ENCODE measurements at places on chromosomes 16 and 17. TPM values are rescaled to one million over a fixed set of nuclear protein-coding genes. Genes with fewer than 3 reads are reported as not detected.

- no peak for DNase-seq
These were observed 658.4 kb downstream of the TOX3 start for GRCh38 chr16:51888534-51888933.

- no peak for DNase-seq
These were observed 90.9 kb upstream of the PLCG2 start for GRCh38 chr16:81688182-81688581.

- DNase-seq = peak; percentile 52
These were observed 28.3 kb downstream of the ZNF276 start for GRCh38 chr16:89749637-89750036.

GRCh38 chr17:15265131-15265530, at the start of gene PMP22:
Gene PMP22, minus strand, starts transcription at chr17:15265326. Its CDS starts 4,599 bp downstream, at chr17:15260727.
- peak; percentile 65 for DNase-seq

DNA sequence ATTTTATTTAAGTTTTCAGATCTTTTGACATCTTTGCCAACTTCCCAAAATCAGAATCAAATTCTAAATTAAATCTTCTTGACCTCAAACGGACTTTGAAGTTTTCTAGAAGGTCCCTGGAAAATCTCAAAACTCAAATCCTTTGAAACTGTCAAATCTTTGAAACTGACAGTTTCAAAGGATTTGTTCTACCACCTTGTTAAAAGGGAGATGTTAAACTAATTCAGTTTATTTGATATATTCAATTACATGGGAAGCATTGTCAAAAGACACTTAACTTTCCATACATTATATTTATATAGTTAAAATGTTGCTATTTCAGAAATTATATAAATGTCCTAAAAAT, 3.4 kb upstream of the DPEP1 start:
- no peak for DNase-seq

GRCh38 chr16:8588682-8589056, 1.6 kb downstream of the TMEM114 start:
- DNase-seq = no peak

GRCh38 chr17:41937970-41938954, 7.8 kb downstream of the ODAD4 start:
- DNase-seq = peak; percentile 74

GRCh38 chr16:51538707-51539498, 387.8 kb upstream of the SALL1 start:
- no peak for DNase-seq

DNA sequence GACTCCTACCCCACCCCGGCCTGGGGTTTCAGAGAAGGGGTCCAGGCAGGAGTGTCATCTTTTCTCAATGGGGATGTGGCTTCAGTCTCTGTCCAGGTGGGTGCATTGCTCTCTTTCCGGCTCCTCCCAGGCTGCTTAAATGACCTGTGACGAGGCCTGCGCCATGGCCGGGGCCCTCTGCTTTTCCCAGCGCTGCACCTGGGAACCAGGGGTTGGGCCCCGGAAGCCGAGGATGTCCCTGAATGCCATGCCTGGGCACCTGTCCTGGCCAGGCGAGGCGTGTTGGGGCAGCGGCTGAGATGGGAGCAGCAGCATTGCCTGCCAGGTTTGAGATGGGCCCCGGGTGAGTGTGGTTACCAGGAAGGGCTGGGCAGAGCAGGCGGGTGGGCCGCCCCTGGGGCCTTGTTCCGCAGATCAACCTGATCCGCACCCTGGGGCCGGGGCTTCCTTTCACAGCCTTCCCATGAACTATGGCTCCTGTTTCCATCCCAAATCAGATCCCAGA, 147.4 kb downstream of the SEC14L1 start:
- DNase-seq = no peak

- no peak for DNase-seq
These were observed 9.6 kb downstream of the CRISPLD2 start for GRCh38 chr16:84829168-84829965.

SERPINF2 gene
- total RNA-seq = 0.32 TPM

C16orf46 gene
- total RNA-seq = 0.38 TPM

CD300H gene
- total RNA-seq = not detected

MC1R gene
- 1.1 TPM for total RNA-seq

PTGES3L gene
- 50.6 TPM for total RNA-seq
